Fibroblast of upper back skin (primary cell): ENCODE measurements at places on chromosomes 4 and X.

DNA sequence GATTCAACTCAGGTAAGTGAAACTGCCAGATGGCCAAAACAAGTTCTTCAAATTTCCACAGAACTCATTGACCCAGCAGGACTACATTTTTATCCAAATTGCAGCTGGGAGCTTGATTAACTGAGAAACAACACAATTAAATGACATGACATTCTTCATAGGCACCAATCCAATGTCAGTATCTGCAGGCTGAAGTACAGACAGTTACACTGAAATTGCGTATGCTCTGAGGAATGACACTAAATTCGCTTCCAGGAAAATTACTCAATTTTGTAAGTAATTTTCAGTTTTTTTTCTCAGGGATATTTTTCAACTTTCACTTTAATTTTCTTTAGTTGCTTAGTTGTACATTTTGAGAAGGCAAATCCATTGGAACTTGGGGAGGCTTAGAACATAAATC lies 4.5 kb downstream of the C1GALT1C1 start:
- no peak for DNase-seq

- DNase-seq, result no peak
Observed at GRCh38 chr4:123093236-123093635, 170.8 kb upstream of the NUDT6 start.

- DNase-seq, result no peak
Observed at GRCh38 chrX:153974726-153975286, 2.3 kb downstream of the TMEM187 start.

- peak; percentile 77 for DNase-seq
Observed at GRCh38 chr4:138870737-138871554, 144.6 kb upstream of the NOCT start.

DNA sequence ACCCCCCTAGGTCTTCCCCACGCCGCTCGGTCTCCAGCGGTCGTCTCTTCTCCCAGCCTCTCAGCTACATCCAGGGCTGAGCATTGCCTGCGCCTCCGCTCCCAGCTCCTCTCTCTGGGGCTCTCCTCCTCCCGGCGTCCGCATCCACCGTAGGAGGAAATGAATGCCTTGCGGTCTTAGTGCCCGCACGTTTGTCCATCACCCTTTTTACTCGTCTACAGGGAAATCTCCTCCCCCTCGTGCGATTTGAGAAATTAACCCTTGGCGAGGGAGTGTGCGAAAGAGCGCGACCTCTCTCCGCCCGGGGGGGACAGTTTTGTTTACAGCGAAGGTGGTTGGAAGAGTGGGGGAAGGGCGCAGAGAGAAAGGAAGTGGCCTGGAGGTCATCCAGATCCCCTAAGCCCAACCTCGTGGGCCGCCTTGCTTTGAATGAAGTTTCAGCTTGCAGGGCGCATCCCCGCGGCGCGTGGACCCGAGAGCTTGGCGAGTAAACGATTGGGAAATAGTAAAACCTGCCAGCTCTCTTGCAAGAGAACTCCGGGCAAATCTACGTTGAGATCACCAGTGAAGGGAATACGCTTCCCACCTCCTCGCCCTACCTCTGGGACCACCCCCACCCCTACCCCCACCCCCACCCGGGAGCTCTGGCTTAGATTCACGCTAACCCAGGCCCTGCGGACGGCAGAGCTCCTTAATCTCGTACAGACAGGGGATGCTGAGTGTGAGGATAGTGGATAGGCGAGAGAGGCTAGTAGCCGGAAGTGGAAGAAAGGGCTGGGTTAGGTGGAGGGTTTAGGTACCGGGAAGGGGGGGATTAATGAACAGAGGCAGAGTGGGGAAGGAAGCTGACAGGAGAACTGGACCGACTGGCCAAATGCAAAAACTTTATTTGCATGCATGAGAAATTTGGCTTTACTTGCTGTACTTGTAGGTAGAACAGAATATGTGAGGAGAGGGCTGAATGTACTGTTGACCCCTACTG lies at the start of gene ELOVL6:
Gene ELOVL6, minus strand, starts transcription at position 181 of the 982 bp plus-strand sequence. CDS start 280 bp downstream, outside the sequence.
- DNase-seq, result peak; percentile 73

DNA sequence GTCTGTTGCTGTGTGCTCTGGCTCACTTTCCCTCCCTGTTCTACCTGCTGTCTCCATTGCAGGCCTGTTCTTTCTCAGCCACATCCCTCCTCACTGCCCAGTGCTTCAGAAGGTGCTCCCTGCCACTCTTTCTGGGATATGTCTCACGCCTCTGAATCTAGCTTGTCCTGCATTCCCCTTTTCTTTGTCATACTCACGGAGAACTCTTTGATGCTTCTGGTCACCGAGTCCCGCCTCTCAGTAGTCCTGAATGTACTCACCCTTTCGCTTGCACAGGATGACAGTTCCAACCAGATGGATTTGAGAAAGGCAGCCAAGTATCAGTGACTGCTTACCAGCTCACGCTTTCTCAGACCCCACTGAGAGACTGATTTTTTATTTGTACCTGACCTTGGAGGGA lies 65.2 kb upstream of the TLR2 start:
- peak; percentile 34 for DNase-seq

DNA sequence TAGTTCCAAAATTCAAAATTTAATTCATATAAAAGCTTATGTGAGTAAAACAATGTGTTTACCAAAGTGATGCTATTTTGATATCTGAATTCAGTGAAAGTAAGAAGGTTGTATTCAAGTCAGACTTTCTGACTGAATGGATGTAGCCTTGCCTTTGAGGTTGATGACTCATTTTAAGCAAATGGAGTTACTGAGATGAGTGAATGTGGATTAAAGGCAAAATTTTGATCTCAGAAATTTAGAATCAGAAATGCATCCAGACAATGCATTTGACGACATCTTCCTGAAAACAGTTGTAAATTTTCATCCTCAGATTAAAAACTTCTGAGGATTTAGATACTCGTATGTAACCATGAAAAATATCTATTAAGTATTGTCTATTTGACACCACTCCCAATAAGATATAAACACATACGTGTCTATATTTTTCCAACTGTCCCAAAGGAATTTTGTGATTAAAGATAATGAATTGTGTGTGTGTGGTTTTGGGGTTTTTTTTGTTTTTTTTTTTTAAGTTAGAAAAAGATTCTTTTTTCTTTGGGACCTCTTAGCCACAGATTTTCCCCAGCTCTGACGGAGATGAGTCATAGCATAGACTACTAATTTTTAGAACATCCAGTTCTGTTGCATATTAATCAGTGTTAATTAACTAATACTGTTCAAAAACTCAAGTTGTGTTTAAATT lies 34.4 kb downstream of the NFKB1 start:
- peak; percentile 62 for DNase-seq

DNA sequence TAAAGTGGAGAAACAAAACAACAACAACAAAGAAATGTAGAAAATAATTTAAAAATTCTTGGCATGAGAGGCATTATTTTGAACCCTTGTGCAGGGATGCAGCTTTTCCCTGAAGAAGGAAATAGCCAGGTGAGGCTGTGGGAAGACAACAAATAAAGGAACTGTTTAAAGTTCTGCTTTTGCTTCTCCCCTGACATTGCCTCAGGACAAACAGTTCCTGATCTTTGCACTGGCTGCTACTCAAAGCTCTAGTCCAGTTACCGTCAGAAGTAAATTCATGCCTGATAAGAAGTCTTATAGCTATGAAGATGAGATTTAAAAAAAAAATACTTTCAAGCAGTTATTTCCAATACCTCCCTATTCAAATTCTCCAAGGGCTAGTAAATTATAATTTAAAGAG lies 233.8 kb downstream of the IL15 start:
- no peak for DNase-seq

GRCh38 chrX:69161371-69161770 lies 3.9 kb downstream of the PJA1 start:
- DNase-seq, result no peak

DNA sequence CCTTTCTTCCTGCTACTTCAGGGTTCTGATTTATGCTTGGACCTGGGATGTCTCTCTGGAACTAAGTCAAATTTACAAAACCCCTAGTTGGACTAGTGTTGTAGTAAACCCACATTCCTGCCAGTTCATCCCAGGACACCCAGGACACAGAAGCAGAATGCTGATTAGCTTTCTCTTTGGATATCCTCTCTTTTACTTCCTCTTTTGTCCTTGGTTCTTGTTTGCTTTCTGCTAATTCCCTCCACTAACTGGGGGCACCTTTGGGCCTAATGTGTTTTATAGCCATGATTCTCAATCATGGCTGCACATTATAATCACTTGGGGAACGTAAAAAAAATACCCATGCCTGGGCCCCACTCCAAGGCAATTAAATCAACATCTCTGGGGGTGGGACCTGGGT lies 42.5 kb downstream of the LANCL3 start:
- no peak for DNase-seq

- DNase-seq, result peak; percentile 33
Observed at GRCh38 chr4:181193131-181193930, 1049.9 kb upstream of the TENM3 start.

DNA sequence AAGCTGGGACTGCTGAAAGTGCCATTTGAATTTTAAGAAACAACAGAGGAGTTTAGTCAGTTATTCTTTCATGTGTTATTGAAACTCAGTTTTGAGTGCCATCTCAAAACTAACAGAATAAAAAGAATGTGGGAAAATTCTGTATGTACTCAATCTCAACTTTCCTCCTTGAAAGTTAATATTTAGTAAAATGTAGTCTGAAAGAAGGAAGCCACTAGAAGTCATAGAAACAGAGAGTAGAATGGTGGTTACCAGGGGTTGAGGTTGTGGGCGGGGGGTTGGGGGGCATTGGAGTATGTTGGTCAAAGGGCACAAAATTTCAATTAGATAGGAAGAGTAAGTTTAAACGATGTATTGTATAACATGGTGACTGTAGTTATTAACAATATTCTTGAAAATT lies 628.3 kb upstream of the MAGEB2 start:
- no peak for DNase-seq

DNA sequence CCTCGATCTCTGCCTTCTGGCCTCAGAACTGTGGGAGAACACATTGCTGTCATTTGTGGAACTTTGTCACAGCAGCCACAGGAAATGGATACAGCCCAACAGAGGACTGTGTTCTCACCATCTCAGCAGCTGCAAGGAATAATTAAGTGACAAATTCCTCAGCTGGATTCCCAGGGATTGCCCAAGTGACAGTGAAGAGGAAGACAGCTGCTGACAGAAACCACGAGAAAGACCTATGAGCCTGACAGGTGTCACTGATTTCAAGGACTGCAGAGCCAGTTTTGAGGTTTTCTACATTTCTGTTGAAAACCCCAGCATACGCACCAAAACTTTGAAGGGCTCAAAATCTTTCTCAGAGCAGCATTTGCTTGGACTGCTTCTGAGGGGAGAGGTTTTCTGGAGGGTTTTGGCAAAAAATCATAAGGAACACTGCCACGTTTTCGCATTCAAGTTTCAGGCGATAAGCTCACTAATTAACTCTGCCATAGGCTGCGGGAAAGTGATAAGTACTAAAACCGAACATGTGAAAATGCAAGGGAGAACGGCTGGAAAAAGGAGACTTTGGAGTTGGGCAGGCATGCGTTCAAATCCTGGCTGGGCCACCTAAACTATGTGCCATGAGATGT lies 88.8 kb downstream of the DRD5 start:
- no peak for DNase-seq

DNA sequence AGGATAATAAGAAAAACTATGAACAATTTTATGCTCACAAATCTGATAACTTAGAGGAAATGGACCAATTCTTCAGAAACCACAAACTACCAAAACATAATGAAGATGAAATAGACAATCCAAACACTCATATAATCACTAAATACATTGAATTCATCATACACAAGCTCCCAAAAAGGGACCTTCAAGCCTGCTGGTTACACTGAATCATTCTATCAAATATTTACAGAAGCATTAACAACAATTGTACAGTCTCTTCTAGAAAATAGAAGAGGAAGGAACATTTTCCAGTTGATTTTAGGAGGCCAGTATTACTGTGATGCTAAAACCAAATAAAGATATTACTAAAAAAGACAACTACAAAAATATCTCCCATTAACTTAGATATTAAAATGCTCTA lies 88.3 kb downstream of the IL15 start:
- DNase-seq, result no peak

GRCh38 chr4:8105306-8106100 lies 53.1 kb downstream of the ABLIM2 start:
- DNase-seq, result no peak

GRCh38 chrX:13659063-13659462 lies 6.1 kb downstream of the TCEANC start:
- peak; percentile 55 for DNase-seq

- peak; percentile 13 for DNase-seq
Observed at GRCh38 chrX:18210470-18210869, 10.2 kb downstream of the BEND2 start.

DNA sequence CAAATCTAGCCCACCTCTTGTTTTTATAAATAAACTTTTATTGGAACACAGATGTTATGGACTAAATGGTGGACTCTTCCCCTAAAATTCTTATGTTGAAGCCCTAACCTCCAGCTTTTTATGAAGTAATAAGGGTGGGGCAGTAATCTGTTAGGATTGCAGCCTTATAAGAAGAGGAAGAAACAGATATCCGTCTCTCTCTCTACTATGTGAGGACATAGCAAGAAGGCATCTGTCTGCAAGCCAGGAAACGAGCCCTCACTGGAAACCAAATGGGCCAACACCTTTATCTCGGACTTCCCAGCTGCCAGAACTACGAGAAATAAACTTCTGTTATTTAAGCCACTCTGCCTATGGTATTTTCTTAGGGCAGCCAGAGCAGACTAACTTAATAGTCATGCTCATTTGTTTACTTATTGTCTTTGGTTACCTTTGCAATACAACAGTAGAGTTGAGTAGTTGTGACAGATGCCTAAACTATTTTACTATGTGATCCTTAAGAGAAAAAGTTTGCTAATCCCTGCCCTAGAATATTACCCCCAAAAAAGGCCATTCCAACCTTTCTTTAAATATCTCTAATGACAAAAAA lies 67.4 kb downstream of the MANBA start:
- DNase-seq, result no peak

GRCh38 chr4:123364906-123365305 lies 31.7 kb upstream of the SPRY1 start:
- no peak for DNase-seq

DNA sequence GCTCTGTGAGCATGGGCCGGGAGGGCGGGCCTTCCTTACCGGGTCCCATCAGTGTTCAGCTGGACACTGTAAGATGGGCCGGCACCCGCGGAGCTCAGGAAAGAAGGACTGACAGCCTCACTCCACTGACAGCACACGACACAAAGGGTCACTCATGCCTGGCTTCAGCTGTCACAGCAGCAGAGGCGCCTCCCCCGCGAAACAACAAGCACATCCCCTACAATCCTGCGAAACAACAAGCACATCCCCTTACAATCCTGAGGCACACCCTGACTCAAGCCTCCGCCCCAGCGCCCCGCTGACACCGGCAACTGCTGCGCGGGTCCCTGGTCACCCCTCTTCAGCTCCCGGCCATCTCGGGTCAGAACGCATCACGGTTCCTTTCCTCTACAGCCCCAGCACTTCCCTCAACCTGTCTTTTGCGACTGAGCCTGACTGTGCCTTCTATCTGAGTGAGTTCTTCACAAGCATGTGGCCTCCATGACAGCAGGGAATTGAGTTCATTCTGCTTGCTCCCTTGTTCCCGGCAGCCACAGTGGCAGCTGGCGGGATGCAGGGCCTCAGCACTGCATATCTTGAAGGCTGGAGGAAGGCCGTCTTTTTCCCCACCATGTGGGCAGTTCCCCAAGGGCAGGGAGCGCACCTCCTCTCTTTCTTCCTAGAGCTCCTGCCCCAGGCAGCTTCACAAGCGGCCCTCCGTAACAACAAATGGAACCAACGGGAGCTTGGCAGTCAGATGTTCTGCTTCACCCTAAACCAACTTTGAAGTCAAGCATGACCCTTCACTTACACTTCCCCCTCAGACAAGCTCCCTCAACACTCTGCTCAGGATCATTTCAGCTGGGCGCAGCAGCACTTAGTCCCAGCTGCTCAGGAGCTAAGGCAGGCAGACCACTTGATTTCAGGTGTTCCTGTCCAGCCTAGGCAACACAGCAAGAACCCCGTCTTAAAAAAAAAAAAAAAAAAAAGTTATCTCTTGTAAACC lies 39.6 kb downstream of the SCD5 start:
- no peak for DNase-seq

- DNase-seq, result no peak
Observed at GRCh38 chrX:23939203-23939602, 31.4 kb downstream of the CXorf58 start.
